ENCODE measurements at places on chromosomes 16 and 17.

DNA sequence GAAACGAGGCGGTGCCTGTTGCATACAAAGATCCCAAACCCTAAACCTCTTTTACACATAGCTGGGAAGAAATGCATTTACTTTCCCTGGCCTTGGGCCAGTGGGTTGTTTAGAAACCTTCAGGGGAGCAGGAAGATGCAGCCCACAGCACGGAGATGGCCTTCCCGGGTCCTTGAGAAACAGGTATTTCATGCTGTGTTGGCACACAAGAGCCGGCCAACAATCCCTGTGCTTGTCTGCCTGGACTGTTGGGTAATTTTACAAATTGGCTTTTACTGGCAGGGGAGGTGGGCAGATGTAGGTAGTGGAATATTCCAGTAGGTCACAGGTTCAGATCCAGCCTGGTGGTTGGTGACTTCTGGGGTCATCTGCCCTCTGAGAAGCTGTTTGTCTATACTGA, 148.0 kb downstream of the FOXL1 start:
- no peak for DNase-seq

GRCh38 chr16:68724797-68725196, 12.3 kb upstream of the CDH1 start:
- no peak for DNase-seq

GRCh38 chr16:68328860-68329390, 18.1 kb downstream of the PRMT7 start:
- DNase-seq, result no peak

DNA sequence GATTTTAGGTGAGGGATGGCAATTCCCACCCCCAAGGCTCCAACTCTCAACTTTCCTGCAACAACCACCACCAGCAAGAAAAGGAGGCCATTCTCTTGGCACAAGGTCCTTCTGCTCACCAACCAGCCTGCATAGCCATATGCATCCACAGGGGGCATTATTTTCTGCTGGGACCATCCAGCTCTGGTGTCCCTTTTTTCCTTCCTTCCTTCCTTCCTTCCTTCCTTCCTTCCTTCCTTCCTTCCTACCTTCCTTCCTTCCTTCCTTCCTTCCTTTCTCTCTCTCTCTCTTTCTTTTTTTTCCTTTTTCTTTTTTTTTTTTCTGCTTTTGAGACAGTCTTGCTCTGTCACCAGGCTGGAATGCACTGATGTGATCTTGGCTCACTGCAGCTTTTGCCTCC, 21.1 kb upstream of the COX10 start:
- no peak for DNase-seq

DNA sequence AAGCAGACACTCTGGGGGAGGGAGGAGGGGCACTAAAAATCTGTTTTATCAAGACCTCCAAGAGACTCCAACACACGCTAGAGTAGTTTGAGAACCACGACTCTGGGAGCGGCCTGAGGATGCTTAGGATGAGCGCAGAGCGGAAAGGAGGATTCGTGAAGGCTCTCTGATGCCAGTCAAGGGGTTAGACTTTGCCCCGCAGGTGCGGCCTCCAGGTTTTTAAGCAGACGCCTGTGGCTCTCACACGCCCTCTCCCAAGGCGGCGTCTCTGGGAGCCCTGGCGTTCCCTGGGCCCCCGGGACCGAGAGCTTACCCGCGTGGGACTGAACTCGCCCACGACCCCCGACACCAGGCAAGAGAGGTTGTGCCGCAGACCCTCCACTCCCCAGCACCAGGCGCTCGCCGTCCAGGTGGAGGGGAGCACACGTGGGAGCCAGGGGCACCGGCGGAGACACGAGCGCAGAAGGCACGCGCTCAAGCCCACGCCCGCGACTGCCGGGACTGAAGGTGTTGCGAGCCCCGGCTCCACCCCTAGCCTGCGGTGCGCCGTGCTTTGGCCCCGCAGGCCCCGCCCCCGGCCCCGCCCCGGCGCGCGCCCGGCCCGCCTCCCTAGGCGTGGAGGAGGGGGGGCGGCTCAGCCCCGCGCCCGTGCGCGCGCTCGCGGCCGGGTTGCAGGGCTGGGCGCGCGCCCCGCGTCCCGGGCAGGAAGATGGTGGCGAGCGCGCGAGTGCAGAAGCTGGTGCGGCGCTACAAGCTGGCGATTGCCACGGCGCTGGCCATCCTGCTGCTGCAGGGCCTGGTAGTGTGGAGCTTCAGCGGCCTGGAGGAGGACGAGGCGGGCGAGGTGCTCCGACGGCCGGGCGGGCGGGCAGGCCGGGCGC, at the start of gene XYLT2:
Gene XYLT2, plus strand, starts transcription at position 695 of the 881 bp plus-strand sequence. Its CDS starts 15 bp downstream, at position 710.
- peak; percentile 89 for DNase-seq

GRCh38 chr17:74080656-74081582, 122.6 kb upstream of the RPL38 start:
- DNase-seq, result no peak

GRCh38 chr16:82368041-82368440, 198.0 kb upstream of the MPHOSPH6 start:
- no peak for DNase-seq

- no peak for DNase-seq
These were observed 2.7 kb downstream of the ALDOC start for GRCh38 chr17:28573966-28574480.

DNA sequence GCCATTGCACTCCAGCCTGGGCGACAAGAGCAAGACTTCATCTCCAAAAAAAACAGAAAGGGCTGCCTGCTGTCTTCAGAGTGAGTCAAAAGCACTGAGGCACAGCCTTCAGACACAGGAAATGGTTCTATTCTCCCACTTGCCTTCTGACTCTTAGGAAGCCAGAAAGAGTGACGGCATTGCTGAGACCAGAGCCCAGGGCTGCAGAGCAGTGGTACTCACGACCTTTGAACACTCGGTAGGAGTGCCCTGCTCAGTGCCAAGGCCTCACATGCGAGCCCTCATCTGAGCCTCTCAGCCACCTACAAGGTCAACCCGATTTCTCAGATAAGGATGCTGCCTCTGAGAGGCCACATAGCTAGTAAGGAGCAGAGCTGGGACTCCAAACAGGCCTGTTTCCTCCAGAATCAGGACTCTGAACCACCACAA, 3.5 kb upstream of the ITGAE start:
- no peak for DNase-seq
